Activated CD8-positive, alpha-beta memory T cell treated with anti-CD3 and anti-CD28 coated beads, Interleukin-2, amount 10 ng/mL, durations not matched to agents 7 days and 5 days (primary cell): ENCODE measurements at places on chromosomes 3 and 15.

DNA sequence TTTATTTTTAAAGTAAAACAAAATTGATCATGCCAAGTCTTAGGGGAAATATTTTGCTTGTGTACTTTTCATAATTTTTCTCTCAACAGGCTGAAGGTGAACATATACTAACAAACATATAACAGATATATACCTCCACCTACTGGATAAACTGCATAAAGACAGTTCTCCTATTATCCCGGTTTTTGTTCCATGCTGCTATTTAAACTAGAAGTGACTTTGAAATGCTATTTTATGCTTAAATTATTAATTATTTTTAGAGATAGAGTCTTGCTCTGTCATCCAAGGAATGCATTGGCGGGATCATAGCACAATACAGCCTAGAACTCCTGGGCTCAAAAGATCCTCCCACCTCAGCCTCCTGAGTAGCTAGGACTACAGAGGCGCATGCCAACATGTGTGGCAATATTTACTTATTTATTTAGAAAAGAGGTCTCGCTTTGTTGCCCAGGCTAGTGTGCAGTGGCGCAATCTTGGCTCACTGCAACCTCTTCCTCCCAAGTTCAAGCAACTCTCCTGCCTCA, 49.8 kb downstream of the ST3GAL6 start:
- no peak for DNase-seq

GRCh38 chr3:184448321-184449160, 68.7 kb downstream of the CHRD start:
- DNase-seq: no peak

DNA sequence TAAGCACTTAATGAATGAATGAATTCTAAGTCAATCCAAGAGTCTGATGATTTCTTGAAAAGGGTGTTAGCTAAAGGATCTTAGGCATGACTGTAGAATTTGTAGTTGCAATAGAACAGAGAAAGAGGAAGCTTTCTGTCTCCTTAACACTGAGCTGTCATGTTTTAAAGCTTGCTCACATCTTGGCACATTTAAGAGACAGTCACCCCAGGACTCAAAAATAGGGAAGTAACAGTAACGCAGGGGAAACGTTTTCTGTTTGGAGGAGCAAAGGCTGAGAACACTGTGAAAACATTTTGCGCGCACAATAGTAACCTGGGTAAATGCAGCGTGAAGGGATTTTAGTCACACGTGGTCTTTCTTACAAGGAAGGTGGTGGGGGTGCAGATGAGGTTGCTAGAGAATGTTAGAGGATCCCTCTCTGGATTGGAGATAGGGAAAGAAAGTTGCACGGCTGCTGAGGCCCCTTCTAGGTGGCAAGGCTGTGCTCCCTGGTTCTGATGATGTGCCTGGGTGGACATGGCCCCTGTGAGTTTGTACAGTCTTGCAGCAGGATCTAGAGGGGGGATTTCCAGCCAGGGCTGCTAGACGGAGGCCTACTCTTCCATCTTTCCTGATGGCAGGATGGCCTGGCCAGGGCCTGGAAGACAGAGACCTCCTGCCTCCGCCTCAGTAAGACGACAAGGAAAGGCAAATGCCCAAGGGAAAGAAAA, 12.0 kb downstream of the STARD5 start:
- no peak for DNase-seq

DNA sequence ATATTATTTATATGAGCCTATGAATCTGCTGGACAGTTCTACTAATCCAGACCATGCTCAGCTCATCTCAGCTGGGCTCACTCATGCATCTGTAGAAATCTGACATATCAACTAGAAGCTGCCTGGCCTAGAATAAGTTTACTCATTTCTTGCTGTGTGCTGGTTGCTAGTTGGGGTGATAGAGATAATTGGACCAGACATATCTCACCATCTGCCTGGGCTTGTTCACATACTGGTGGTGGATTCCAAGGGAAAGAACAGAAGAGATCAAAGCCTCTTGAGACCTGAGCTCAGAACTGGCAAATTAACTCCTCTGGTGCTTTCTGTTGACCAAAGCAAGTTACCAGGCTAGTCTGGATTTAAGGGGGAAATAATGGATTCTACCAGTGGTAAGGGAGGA, 109.1 kb downstream of the NSUN3 start:
- DNase-seq: no peak

DNA sequence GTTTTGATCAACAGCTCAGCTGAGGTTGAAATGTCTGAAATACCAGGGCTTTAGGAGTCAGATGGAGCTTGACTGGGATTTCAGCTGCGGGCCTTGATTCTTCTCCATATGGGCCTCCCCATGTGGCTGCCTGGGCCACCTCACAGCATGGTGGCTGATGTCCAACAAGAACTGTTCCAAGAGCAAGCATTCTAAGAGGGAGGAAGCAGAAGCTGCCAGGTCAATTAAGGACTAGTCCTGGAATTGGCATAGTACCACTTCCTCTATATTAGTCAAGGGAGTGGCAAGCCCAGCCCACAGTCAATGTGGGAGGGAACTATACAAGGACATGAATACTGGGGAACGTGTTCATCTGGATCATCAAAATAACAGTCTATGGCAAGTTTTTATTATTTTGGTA, 181.7 kb upstream of the ANKRD28 start:
- no peak for DNase-seq

DNA sequence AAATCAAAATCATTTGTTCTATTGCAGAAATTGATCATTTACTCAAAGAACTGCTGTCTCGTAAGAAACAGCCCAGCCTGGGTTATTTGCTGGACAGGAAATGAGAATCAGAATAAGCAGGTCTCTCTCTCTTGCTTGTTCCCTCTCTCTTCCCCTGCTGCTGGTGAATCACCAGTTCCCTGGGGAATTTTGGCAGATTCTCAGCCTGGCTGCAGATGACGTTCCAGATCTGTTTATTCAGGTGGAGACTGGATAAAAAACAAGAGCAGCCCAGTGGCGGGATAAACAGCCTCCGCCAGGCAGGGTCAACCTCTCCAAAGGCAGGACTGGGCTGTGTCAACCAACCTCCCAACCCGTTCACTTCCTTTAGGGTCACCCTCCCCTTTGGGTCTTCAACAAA, 72.1 kb downstream of the LRIG1 start:
- no peak for DNase-seq

GRCh38 chr3:53787016-53787415, 59.2 kb downstream of the CHDH start:
- no peak for DNase-seq

DNA sequence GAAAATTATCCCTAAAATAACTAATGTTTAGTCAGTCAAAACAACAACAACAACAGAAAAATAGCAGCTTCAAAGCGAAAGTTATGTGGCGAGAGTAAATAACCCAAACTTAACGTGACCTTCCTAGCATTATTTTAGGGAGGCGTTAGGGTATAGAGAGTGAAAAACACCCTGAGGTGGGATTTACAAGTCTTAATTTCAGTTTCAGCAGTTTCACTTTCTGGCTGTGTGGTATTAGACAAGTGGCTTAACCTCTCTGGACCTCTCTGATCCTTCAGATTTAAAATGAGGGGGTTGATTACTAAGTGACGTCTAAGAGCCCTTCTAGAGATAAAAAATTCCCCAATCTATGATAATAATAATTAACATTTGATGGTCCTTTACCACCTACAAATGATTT, 291.2 kb downstream of the ZBTB20 start:
- DNase-seq: no peak

- DNase-seq: no peak
Observed at GRCh38 chr3:25283613-25284012, 144.4 kb upstream of the RARB start.

- no peak for DNase-seq
Observed at GRCh38 chr3:184237211-184237610, 7.8 kb downstream of the VWA5B2 start.

- DNase-seq: no peak
Observed at GRCh38 chr15:54206586-54207321, 228.5 kb downstream of the UNC13C start.

DNA sequence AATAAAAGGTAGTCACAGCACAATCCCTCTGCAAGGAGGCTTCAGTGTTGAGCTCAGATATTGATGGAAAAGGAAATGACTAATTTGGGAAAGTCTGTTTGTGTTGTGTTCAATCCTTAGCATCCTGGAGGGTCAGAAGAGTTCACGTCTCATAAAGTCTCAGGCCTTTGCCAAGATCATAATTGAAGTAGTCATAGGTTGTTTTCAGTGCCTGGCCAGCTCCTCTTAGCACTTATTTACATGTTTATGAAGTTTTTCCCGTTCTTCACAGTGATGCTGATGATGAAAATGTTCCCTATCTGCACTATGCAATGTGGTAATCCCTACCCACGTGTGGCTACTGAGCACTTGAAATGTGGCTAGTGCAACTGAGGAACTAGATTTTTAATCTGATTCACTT, 61.6 kb upstream of the TGFBR2 start:
- DNase-seq: no peak
